Endothelial cell (in vitro differentiated cells): ENCODE measurements at places on chromosomes 5 and 9.

GRCh38 chr5:60026161-60026560 lies 132.6 kb upstream of the PDE4D start:
- DNase-seq: no peak

GRCh38 chr9:69273161-69273560 lies 51.9 kb upstream of the ENTREP1 start:
- DNase-seq: no peak

DNA sequence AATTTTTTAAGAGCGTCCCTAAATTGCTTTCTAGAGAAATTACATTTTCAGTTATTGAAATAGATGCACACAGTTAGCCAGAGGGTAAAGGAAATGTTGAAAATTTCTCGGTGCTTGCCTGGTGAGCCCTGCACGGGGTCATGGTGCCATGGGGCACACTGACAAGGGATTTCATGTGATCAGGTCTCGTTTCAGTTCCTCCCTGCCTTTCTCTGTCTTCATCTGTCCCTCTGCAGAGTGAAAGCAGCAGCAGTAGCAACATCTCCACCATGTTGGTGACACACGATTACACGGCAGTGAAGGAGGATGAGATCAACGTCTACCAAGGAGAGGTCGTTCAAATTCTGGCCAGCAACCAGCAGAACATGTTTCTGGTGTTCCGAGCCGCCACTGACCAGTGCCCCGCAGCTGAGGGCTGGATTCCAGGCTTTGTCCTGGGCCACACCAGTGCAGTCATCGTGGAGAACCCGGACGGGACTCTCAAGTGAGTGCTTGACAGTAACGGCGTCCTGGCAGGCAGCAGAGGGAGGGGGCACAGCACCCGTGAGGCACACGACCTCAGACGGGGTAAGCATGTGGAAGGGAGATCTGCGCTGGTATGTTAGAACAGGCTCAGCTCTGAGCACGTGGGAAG lies 89.1 kb upstream of the OTULINL start:
- no peak for DNase-seq

- no peak for DNase-seq
Observed at GRCh38 chr5:5158472-5158895, 18.4 kb downstream of the ADAMTS16 start.

DNA sequence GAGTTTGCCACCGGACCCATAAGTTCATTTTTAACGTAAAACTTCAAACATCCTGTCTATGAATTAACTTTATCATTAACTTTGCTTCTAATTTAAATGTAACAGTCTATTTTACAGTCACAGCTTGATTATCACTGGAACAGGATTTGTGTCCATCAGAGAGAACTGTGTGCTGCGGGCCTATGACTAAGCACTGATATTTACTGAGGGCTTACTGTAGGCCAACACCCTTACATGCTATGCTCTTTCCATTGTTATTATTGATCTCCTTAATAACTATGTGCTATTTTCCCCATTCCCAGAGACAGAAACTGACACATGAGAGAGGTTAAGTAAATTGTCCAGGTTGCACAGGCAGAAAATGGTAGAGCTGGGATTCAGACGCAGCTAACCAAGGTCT lies 24.0 kb upstream of the GPR151 start:
- no peak for DNase-seq

DNA sequence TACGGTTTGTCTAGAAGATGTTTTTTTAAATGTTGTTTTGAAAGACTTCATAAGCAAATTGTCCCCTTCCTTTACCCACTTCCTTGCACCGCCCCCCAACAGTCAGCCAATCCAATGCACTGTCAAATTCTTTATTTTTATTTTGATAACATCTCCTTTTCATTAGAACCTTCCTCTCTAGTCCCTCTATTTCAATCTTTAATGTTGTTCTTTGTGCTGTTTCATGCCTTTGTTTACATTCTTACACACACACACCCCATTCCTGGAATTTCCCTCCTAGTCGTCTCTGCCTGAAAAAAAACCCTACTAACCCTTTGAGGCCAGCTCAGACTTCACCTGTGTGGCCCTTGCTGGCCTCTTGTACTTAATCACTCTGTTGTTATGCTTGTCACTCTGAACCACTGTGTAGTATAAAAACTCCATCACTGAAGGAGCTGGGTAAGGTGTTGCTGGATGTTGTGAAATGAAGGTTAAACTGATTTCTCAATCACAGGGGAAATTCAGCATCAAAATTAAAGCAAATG lies 133.4 kb downstream of the UGCG start:
- no peak for DNase-seq

DNA sequence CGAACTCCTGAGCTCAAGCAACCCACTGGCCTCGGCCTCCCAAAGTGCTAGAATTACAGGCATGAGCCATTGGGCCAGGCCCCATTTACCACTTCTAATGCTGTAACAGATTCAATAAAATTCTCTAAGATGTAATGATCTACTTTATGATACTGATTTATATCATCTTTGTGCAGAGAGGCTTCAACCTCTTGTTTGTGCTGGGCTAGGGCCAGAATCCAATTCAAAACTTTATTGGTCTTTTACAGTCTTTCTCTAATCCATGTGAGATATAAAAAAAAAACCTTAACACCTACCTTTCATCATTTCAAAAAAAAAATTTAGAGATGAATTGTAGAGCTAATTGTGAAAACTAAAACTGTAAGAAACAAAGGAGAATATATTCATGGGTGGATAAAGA lies 8.2 kb upstream of the BTF3 start:
- no peak for DNase-seq

DNA sequence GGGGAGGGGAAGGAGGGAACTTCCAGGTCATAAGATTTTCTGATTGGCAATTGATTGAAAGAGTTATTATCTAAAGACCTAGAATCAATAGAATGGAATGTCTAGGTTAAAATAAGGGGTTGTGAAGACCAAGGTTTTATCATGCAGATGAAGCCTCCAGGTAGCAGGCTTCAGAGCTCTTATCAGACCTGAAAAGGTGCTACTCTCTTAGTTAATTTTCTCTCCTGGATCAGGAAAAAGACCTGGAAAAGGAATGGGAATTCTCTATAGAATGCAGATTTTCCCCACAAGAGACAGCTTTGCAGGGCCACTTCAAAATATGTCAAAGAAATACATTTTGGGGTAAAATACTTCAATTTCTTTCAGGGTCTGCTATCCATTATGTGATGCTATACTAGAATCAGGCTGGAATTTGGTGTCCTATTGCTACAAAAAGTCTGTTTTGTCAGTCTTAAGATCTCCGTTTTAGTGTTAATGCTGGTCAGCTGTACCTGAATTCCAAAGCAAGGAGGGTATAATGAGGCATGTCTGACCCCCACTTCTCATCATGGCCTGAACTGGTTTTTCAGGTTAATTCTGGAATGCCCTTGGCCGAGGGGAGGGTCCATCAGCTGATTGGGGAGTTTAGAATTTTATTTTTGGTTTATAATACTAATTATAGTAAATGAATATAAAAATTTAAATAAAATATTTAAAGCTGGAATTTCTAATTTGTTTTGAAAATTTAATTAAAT lies 16.6 kb upstream of the STOM start:
- DNase-seq: no peak

GRCh38 chr5:92749943-92750342 lies 831.1 kb downstream of the NR2F1-AS1 start:
- DNase-seq: no peak

- no peak for DNase-seq
Observed at GRCh38 chr5:175484829-175485228, 6.5 kb downstream of the SFXN1 start.

GRCh38 chr5:158999339-158999738 lies 100.4 kb downstream of the EBF1 start:
- DNase-seq: no peak

DNA sequence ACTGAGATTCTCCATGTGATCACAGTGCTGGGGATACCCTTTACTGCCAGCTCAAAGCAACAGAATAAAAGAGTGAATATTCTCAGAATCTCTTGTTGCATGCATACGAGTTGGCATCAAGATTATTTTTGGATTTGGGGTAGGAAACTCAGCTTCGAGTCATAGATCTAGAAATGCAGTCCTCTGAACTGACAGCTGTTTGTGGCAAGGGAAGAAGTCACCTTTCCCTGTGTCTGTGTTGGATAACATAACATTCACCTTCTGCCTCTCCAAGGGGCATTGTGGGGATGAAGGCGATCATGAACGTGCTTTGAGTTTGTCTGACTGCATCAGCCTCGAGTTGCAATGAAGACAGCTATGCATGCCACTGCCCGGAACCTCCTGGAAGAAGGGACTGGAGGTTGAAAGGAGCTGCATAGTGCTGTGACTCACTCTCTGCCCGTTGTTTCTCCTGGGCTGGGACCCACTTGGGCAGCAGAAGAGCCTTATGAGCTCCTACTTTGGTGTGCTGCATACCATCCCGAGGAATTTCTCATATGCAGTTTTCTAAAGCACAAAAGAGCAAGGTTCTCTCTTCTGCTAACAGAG lies 231.7 kb downstream of the ARHGAP26 start:
- no peak for DNase-seq

- no peak for DNase-seq
Observed at GRCh38 chr9:36664806-36665205, 92.1 kb downstream of the MELK start.

DNA sequence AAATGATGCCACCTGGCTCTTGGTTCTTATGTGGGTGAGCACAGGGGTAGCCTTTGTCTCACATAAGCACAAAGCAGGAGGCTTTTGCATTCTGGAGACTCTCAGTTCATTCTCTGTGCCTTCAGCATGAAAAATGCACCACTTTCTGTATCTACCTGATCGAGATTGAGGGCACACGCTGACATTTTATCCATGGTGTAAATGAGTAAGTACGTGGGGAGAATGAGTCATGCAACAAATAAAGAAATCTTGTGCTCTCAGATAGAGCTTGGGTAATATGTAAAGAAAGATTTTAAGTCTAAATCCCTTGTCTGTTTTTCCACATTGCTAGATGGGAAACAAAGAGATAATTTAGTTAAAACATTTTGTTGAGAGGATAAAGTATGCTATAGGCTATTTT lies 607.2 kb upstream of the WWC1 start:
- no peak for DNase-seq

- DNase-seq: no peak
Observed at GRCh38 chr5:120124031-120124430, 340.1 kb upstream of the PRR16 start.

DNA sequence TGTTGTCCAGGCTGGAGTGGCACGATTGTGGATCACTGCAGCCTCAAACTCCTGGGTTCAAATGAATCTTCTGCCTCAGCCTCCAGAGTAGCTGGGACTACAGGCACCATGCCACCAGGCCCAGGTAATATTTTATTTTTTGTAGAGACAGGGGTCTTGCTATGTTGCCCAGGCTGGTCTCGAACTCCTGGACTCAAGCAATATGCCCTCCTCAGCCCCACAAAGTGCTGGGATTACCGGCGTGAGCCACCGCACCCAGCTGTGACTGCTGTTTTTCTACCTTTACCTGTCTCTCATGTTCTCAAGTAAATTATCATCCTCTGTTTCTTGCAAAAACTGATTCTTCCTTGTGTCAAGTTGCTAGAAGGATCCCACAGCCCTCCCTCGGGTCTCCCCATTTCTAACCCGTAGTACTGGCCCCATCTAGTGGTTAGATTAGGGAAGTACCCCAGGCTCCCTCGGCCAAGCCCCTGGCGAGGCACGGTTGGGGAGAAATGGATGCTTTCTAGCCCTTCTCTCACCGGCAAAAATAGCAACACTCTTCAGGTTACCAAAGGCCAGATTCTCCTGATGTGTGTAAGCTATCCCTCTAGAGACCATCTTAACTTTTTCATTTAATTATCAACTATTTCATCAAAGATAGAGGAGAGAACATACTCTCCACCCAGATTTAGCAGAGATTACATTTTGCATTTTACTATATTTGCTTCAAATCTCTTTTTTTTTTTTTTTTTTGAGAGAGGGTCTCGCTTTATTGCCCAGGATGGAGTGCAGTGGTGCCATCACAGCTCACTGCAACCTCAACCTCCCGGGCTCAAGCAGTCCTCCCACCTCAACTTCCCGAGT lies 19.2 kb upstream of the TOR1B start:
- DNase-seq: peak; percentile 78

DNA sequence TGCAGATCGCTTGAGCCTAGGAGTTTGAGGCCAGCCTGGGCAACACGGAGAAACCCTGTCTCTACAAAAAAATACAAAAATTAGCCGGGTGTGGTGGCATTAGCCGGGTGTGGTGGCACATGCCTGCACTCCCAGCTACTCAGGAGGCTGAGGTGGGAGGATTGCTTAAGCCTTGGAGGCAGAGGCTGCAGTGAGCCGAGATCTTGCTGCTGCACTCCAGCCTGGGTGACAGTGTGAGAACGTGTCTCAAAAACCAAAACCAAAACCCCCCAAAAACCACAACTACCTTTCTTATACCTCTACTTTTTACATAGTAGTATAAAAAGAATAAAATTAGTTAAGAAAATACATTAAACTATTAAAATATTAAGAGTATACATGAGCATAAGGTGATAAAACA lies 121.2 kb downstream of the RAPGEF6 start:
- DNase-seq: no peak

DNA sequence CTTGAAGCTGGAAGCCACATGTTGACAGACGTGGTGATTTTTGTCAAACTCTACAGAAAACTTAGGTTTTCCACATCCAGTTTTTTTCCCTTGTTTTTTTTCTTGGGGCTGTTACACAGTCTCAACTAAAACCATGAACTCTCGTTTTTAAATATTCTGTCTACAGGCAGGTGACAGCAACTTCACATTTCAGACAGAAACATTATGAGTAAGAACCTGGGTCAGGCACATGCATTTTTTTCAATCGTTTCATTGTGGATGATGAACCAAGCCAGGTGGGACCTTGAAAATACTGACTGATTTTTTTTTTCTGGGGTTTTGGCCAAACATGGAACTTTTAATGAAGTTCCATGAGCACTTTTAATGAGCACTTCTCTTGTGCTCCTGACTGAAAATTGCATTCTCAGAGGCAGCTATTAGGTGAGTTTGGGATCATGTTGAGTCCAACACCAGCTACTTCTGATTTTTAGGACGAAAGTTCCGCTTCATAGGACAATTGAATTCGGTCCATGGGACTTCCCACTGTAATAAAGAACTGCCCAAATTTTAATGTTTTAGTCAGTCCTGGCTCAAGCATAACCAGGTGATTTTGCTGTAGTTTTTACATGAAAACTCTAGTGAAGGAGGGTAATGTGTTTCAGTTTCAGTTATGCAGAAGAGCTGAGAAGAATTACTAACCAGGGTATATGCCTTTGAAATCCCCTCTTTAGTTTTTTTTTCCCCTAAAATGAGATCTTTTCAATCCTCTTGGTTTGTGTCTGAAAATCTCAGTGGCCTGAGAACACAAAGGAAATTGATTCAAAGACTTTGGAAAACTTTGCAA lies 93.2 kb upstream of the ADAMTS16 start:
- no peak for DNase-seq

- DNase-seq: no peak
Observed at GRCh38 chr9:135130207-135130976, 42.9 kb downstream of the OLFM1 start.
